ENCODE measurements at places on chromosomes 2 and 18.

DNA sequence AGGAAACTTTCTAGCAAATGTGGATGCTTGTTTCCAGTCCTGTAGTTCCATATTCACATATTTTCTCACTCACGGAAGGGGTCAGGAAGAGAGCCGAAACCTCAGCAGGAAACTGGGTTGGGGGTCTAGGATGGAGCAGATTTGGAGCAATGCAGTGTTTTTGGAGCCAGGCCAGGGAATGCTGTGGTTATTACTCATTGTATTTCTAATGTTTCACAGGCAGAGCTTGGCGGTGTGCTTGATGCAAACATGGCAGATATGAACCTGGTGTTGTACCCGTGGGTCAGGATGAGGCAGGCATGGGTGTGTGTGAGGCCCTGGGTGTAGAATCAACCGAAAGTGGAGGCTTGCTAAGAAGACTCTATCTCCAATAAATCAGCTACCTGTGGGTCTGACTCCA is 34.6 kb upstream of the ACKR3 start:
- no peak for DNase-seq

- DNase-seq = no peak
These were observed 3.7 kb downstream of the STK17B start for GRCh38 chr2:196167666-196168065.

DNA sequence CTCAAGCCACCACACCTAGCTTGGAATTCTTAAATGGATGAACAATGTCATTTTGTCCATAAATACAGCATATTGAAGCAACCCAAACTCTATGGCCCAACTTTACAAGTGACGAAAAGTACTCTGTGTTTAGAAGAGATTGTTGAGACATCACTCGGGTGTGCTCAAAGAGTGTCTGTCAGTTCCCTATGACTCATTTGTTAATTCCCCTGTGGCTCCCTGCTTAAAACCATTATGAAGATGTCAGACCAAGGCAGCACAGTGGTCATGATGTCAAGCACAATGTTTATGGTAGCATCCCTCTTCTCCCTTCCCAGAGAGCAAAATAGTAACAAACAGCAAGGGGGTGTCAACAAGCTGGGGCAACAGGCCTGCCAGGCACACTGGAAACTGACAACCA is 3.0 kb downstream of the LYG1 start:
- DNase-seq = no peak

DNA sequence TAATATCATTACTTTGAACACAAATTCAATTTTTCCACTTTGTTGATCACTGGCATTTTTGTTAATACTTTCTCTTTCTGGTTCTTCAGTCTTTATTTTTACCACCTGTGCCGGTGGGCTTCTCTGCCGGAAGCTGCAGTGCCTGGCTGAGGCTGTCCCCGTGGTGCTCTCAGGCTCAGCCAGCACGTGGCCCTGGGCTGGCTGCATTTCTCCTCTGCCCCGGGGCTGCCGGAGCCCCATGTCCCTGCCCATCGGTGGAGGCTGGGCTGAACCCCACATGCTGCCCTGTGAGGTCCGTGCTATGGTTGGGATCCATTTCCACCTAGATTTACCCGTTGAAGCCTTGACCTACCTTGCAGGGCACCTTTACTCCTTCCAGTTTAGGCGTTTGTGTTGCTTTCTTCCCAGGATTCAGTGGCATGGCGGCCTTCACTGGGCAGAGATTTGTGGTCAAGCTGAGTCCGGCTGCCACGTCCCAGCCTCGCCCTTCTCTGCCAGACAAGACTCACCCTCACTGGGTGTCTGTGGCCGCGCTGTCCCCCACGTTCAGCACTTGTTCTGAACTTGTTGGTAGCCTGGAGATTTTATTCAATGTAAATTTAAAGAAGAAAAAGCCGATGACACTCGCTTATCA is 12.8 kb upstream of the TMEM18 start:
- no peak for DNase-seq

- no peak for DNase-seq
These were observed 40.2 kb upstream of the GMCL1 start for GRCh38 chr2:69789175-69789721.

- no peak for DNase-seq
These were observed 271.3 kb downstream of the CCDC178 start for GRCh38 chr18:33169218-33169617.

DNA sequence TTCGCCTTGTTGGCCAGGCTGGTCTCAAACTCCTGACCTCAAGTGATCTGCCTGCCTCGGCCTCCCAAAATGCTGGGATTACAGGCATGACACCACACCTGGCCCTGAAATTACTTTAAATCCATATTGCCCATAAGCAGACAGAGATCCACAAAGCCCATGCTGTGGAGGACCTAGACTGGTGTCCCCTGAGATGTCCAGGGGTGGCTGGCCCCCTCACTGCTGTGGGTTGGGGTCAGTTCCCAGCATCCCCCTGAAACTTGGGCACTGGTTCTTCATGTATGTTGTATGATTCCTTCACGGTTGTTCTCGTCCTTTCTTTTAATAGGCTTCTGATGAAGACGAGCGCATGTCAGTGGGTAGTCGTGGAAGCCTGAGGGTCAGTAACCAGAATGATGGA is 78.1 kb upstream of the RBM44 start:
- DNase-seq = no peak

DNA sequence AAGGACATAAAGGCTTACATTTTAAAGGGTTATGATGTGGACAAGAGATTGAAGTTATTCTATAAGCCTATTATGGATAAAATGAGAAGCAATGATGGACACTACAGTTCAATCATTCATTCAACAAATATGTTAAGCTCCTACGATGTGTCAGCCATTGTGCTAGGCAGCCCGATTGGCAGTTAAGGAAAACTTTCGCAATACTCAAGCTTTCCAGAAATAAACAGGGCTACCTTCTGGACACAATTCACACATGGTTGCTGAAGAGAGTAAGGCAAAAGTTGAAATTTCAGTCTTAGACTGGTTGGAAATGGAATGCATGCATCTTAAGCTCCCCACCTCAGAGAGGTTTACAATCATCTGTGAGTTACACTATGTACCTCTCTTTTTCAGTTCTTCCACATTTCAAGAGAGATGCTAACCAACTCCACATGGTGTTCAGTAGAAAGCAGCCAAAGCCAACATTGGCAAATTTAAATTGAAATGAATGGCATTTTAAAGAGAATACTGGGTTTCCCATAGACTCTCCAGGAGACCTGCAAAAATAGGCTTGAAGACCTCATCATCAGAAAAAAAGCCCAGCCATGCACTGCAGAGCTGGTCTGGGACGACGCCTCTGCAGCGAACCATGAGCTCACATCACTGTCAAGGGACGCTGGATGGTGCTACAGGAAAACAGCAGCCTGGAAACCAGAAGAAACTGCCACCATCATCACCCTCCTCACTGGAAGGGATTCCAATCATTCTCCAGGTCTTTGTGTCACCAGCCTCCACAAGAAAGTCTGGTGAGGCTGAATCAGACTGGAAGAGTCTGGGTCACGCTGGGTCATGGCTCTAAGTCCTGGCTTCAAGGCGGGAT is 276.3 kb downstream of the AFF3 start:
- no peak for DNase-seq

GRCh38 chr2:126707941-126708340 is 52.0 kb downstream of the GYPC start:
- no peak for DNase-seq

DNA sequence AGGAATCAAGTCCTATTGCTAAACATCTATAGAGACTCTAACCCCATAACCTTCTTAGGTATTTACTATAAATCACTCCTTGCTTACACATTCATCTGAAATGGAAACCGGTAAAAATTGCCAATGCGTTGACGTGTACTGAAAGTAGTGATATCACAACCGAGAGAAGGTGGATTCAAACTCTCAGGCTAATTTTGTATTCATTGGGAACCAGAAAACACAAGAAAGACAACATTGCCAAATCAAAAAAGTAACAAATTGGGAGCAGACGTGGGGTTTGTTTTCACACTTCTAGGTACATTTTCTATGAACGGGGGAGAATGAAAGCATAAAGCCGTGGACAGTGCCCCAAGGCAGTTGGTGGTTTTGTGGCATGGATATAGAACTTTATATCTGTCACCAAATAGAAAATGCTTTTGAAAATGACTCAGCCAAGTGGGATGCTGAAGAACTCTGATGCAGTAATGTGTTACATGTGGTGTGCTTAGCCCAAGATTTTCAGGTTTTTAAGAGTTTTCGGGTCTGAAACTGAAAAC is 155.1 kb upstream of the RASGRP3 start:
- no peak for DNase-seq

DNA sequence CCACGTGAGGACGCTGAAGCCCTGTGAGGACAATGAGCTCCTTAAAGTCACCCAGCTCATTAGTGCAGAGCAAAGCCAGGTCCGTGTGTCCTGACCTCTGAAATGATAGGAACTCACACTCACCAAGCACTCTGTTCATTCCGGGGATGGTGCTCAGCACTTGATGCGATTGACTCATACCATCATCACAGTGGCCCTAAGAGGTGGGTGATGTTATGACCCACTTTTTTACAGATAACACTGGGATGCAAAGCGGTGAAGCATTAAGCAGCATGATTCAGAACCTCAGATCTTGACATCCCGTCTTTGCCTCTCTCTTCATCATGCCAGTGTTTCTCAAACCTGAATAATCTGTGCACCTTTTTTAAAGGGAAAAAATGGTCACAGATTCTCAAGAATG is 234.8 kb downstream of the ALPK2 start:
- DNase-seq = no peak

DNA sequence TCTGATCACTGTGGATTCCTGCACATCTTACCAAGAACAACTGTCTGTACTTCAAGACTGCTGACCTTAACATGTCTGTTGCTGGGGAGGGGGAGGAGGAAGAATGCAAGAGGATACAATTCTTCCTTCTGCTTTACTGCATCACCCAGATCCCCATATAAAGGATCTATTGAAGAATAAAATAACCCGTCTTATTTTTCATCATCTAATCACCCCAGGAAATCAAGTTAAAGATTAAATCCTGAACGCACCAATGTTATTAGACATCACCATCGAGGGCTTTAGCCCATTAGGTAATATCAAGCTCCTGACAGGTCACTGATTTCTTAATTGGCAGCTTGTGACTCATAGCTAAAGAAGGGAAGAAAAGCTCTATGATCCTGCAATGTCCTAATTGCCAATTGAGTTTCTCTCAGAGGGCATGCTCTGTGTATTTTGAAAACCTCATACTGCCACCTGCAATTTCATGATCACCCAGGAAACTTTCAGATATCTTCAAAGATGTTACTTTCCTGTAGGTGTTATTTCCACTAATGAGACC is 75.4 kb upstream of the KCNE4 start:
- DNase-seq = no peak

DNA sequence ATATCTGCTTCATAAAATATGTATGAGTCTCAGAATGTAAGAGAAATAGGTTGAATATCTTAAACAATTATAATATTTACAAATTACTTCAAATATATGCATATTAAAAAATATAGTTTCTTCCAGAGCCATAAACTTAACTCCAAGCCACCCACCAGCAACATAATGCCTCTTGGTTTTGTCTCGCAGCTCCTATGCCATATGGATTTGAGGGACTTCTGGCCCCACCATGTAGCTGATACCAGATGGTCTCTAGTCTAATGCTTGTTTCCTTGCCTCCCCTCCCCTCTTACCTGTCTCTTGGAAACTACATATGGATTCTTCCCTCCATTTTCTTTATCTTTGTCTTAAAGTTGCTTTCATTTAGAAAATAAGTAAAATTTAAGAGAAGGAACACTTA is 114.3 kb downstream of the GCA start:
- no peak for DNase-seq

GRCh38 chr2:169704160-169704708 is 10.0 kb downstream of the PHOSPHO2 start:
- no peak for DNase-seq

- DNase-seq = no peak
These were observed 447.4 kb upstream of the PKDCC start for GRCh38 chr2:41600460-41600859.

- no peak for DNase-seq
These were observed 220.9 kb upstream of the PID1 start for GRCh38 chr2:229492034-229492433.

DNA sequence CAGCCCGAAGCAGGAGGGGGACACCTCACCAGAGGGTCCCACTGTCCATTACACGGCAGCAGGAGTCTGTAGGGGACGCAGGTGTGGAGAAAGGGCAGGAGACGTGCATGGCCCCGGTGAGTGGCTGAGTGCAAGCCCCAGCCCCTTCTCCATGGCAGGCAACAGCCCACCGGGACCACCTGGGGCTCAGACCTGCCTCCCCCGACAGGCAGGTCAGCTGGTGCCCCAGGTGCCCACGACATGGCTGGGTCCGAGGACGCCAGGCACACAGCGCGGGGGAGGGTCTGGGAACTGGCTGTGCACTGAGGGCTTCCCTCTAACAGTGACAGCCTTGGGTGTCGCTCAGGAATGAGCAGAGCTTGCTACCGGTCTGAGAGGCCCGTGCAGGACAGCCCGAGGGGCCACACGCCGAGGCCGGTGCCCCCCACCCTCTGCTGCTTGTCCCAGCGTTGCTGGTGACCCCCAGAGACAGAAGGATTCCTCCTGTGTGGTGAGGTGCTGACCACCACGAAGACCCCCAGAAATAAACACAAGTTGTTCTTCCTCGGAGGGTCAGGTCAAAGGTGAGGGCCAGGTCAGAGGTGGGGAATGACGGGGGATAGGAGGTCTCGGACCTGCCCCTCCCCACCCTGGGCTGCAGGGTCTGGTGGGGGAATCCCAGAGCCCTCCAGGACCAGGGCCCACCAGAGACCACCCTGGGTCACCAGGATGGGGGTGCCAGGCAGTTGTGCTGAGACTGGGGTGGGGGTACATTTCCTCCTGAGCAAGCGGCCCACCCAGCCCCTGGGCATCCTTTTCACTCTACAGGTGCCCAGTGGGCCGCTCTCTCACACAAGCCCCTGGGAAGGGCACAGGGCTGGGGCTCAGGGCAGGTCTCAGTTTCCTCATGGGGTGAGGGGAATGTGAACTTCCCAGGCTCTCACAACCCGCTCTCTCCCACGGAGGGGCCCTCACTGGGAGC is 50.6 kb downstream of the SLC66A2 start:
- DNase-seq = no peak

GRCh38 chr2:162465430-162465829 is 121.5 kb downstream of the GCA start:
- DNase-seq = no peak

- no peak for DNase-seq
These were observed 130.4 kb downstream of the CTIF start for GRCh38 chr18:48669180-48669675.
